ENCODE measurements at places on chromosomes 1 and 21.
A peak's percentile ranks its signal among the peaks of the same experiment; 100 is the strongest.

DNA sequence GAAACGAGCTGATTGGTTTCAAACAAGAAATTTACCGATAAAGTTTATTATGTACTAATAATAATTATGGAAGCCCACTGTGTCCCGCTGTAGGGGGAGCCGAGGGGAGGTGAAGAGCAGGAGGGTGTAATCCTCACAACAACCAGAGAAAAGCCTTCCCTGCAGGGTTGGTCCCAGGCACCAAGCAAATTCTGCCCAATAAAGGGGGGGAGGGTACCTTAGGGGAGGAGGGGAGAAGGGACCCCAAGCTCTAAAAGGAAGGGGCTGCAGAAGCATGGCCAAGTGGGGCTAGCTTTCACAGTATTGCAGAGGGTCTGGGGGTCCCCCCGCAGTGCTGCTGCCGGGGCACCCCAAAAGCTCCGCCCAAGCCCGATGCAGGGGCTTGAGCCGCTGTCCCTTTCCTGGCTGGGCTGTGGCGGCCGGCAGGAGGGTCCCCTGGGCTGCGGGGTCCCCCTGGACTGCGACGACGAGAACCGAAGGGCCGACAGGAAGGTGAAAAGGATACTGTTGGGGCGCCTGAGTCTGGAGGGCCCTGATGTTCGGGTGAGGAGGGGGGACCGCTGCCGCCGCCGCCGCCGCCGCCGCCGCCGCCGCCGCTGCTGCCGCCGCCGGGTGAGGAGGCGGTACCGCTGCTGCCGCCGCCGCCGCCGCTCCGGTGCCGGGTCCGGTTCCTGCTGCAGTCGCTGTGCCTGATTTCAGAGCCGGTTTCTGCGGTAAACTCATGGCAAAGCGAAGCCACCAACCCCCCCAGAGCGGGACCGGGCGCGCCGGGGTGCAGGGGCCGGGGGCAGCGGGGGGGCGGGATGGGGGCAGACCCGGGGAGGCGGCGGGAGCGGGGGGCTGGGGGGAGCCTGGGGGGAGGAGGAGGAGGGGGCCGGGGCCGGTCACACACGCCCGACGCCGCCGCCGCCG is 771 bp downstream of the EIF4G3 start:
- no peak overlapping the region for H3K27ac ChIP-seq
- H3K27me3 ChIP-seq, result no peaks in the 10 kb centered on the region
- H3K4me1 ChIP-seq, result no peaks in the 10 kb centered on the region
- H3K4me3 ChIP-seq, result peak overlapping the region; percentile 84
- peaks cover 4% of the 10 kb centered on the region for H3K36me3 ChIP-seq

- H3K27me3 ChIP-seq, result no peaks in the 10 kb centered on the region
- no peak for DNase-seq
- H3K4me1 ChIP-seq, result no peaks in the 10 kb centered on the region
- H3K36me3 ChIP-seq, result no peaks in the 10 kb centered on the region
These were observed 14.4 kb downstream of the SPOCD1 start for GRCh38 chr1:31801458-31801857.

- DNase-seq, result no peak
- H3K36me3 ChIP-seq, result no peaks in the 10 kb centered on the region
- H3K4me3 ChIP-seq, result no peak overlapping the region
- H3K27ac ChIP-seq, result no peak overlapping the region
- H3K27me3 ChIP-seq, result no peaks in the 10 kb centered on the region
These were observed 3.6 kb upstream of the COL11A1 start for GRCh38 chr1:103111926-103112325.

DNA sequence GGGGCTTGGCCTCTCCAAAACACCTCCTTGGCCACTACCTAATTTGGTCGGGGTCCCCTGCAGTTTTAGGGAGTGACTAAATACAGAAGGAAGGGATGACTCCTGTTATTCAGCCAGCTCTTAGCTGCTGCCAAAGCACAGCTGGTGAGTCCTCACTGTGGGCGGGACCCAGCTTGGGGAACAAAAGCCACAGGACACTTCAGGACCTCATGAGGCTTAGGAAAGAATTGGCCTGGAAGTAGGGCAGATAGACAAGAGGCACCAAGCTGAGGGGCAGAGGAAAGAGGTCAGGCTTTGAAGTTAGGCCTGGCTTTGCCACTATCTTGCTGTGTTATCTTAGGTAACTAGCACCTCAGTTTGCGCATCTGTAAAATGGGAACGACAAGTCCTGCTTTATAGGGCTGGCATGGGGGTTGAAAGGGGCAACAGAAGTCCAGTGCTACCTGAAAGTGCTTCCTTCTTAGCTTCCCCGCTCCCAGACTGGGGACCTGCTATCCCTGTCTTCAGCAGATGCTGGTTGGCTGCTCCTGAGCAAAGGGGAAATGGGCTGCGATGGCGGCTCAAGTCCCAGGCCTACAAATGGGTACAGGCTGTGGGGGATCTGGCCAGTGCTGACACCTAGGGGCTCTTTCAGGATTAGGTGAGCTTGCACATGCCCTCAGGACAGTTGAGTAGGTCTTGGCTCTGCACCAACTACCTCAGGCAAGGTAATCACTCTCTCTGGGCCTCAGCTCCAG is 15.7 kb downstream of the IFI6 start:
- H3K4me1 ChIP-seq, result peaks cover 5% of the 10 kb centered on the region
- peak overlapping the region; percentile 47 for H3K27ac ChIP-seq
- no peaks in the 10 kb centered on the region for H3K27me3 ChIP-seq
- peak; percentile 89 for DNase-seq
- H3K4me3 ChIP-seq, result no peak overlapping the region

DNA sequence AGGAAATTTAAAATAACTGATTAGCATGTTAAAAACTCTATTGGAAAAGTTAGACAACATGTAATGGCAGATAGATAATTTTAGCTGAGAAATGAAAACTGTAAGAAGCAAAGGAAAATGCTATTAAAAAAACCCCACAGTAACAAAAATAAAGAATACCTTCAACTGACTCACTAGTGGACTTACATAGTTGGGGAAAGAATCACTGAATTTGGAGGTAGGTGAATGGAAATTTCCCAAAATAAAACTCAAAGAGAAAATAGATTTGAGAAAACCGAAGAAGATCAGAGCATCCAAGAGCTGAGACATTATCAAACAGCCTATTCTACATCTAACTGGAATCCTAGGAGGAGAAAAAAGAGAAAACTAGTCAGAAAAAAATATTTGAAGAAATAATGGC is 34.7 kb downstream of the PDE4B start:
- no peaks in the 10 kb centered on the region for H3K36me3 ChIP-seq
- no peak for DNase-seq
- no peak overlapping the region for H3K4me3 ChIP-seq
- no peaks in the 10 kb centered on the region for H3K4me1 ChIP-seq
- no peak overlapping the region for H3K27ac ChIP-seq

- no peak for DNase-seq
- H3K27ac ChIP-seq, result peak overlapping the region; percentile 76
- H3K4me1 ChIP-seq, result peaks cover 9% of the 10 kb centered on the region
These were observed 782 bp downstream of the CSDE1 start for GRCh38 chr1:114756949-114757454.

- no peaks in the 10 kb centered on the region for H3K4me1 ChIP-seq
- DNase-seq, result no peak
- no peaks in the 10 kb centered on the region for H3K27me3 ChIP-seq
- no peak overlapping the region for H3K27ac ChIP-seq
- H3K36me3 ChIP-seq, result no peaks in the 10 kb centered on the region
These were observed 30.3 kb upstream of the USP1 start for GRCh38 chr1:62406576-62406975.

- no peak overlapping the region for H3K4me3 ChIP-seq
- no peak for DNase-seq
- no peaks in the 10 kb centered on the region for H3K27me3 ChIP-seq
- H3K27ac ChIP-seq, result no peak overlapping the region
- no peaks in the 10 kb centered on the region for H3K4me1 ChIP-seq
These were observed 48.1 kb downstream of the CACNA1E start for GRCh38 chr1:181531441-181531840.

DNA sequence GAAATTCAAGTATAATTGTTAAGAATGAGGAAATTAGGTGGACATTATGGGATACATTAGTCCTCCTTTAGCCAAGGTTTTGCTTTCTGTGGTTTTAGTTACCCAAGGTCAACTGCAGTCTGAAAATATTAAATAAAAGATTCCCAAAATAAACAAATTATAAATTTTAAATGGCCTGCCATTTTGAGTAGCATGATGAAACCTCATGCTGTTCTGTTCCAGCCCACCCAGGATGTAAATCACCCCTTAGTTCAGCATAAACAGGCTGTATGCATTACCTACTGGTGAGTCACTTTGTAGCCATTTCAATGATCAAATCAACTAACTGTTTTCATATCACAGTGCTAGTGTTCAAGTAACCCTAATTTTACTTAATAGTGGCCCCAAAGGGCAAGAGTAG is 132.5 kb upstream of the LYPLAL1 start:
- no peak overlapping the region for H3K27ac ChIP-seq
- no peaks in the 10 kb centered on the region for H3K4me1 ChIP-seq
- no peak for DNase-seq
- no peak overlapping the region for H3K4me3 ChIP-seq

- H3K36me3 ChIP-seq, result no peaks in the 10 kb centered on the region
- no peaks in the 10 kb centered on the region for H3K27me3 ChIP-seq
- no peak overlapping the region for H3K27ac ChIP-seq
- DNase-seq, result no peak
These were observed 44.0 kb upstream of the TARDBP start for GRCh38 chr1:10968411-10968826.

DNA sequence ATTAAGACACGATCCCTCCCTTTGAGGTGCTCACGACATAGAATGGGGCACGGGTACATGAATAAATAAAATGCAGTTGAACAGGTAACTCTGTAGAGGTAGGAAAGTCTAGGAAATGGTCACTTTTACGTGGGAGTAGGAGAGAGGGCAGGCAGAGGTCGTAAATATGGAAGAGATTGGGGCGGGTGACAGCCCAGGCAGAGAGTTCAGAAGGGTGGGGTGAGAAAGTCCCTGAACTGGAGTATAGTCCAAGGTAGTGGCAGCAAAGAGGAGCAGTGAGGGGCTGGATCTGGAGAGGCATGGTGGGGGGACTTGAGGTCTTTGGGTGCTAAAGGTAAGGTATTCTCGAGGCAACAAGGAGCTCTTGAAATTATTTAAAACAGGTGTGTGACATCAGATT is 147.9 kb downstream of the C1orf21 start:
- no peak overlapping the region for H3K27ac ChIP-seq
- H3K4me1 ChIP-seq, result no peaks in the 10 kb centered on the region
- peaks cover 19% of the 10 kb centered on the region for H3K36me3 ChIP-seq
- no peak overlapping the region for H3K4me3 ChIP-seq

- H3K4me1 ChIP-seq, result peaks cover 3% of the 10 kb centered on the region
- no peak overlapping the region for H3K27ac ChIP-seq
- no peak for DNase-seq
- no peaks in the 10 kb centered on the region for H3K36me3 ChIP-seq
These were observed 2.1 kb downstream of the PRELP start for GRCh38 chr1:203477748-203478147.

- no peaks in the 10 kb centered on the region for H3K27me3 ChIP-seq
- H3K4me3 ChIP-seq, result no peak overlapping the region
- H3K4me1 ChIP-seq, result peaks cover 5% of the 10 kb centered on the region
These were observed 5.0 kb downstream of the UQCRHL start for GRCh38 chr1:15802234-15802965.

GRCh38 chr1:108617724-108618056 is 43.2 kb downstream of the HENMT1 start:
- H3K36me3 ChIP-seq, result no peaks in the 10 kb centered on the region
- DNase-seq, result no peak
- no peaks in the 10 kb centered on the region for H3K4me1 ChIP-seq
- no peak overlapping the region for H3K27ac ChIP-seq
- H3K27me3 ChIP-seq, result no peaks in the 10 kb centered on the region

DNA sequence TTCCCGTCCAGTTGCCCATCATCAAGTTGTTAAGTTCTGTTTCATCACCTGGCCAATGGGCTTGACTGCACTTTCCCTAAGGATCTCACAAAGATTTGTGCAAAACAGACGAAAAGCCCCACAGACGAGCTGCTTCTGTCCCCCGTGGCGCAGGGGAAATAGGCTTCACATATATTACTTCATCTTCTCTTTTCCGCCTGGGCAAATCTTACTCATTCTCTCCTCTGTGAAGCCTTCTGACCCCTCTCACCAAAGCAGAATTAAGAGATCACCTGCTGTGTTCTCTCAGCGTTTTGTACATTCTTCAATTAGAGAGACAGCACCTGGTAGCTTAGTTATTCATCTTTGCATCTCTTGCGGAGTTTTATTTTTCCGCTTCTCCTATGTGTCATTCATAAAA is 129.8 kb downstream of the IGSF21 start:
- peaks cover 12% of the 10 kb centered on the region for H3K36me3 ChIP-seq
- no peak overlapping the region for H3K4me3 ChIP-seq

GRCh38 chr1:156148216-156148615 is 5.2 kb upstream of the SEMA4A start:
- no peak for DNase-seq
- peaks cover 27% of the 10 kb centered on the region for H3K4me1 ChIP-seq
- no peaks in the 10 kb centered on the region for H3K36me3 ChIP-seq

- DNase-seq, result no peak
- H3K36me3 ChIP-seq, result no peaks in the 10 kb centered on the region
- no peak overlapping the region for H3K27ac ChIP-seq
These were observed 89.2 kb upstream of the IGSF21 start for GRCh38 chr1:18018366-18018765.

- H3K27me3 ChIP-seq, result no peaks in the 10 kb centered on the region
- DNase-seq, result no peak
- peaks cover 3% of the 10 kb centered on the region for H3K36me3 ChIP-seq
- no peak overlapping the region for H3K27ac ChIP-seq
- H3K4me3 ChIP-seq, result no peak overlapping the region
These were observed 11.2 kb upstream of the PLPP3 start for GRCh38 chr1:56590520-56591011.

- no peak overlapping the region for H3K27ac ChIP-seq
- no peaks in the 10 kb centered on the region for H3K36me3 ChIP-seq
- no peak overlapping the region for H3K4me3 ChIP-seq
- no peak for DNase-seq
- H3K27me3 ChIP-seq, result no peaks in the 10 kb centered on the region
These were observed 97.6 kb downstream of the EPHB2 start for GRCh38 chr1:22808186-22808675.

DNA sequence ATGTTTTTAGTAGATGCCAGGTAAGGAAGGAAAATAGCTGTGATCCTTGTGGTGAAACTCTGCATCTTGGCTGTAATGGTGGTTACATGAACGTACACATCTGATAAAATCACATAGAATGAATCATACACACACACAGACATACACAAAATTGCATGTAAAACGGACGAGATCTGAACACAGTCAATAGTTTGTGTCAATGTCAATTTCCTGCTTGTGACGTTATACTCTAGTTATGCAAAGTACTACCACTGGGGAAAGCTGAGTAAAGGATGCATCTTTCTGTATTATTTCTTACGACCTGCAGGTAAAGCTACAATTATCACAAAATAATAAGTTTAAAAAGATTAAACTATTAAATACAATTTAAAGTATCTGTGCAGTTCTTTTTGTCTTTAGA is 493.7 kb upstream of the ZP4 start:
- H3K36me3 ChIP-seq, result peaks cover 2% of the 10 kb centered on the region
- no peak for DNase-seq
- no peaks in the 10 kb centered on the region for H3K27me3 ChIP-seq
- no peak overlapping the region for H3K27ac ChIP-seq
- no peak overlapping the region for H3K4me3 ChIP-seq
- peaks cover 4% of the 10 kb centered on the region for H3K4me1 ChIP-seq

- no peak overlapping the region for H3K4me3 ChIP-seq
- no peak overlapping the region for H3K27ac ChIP-seq
- no peaks in the 10 kb centered on the region for H3K4me1 ChIP-seq
- H3K36me3 ChIP-seq, result no peaks in the 10 kb centered on the region
These were observed 28.3 kb upstream of the RCSD1 start for GRCh38 chr1:167601442-167602383.

- 0 out of 2 replicates have a peak, but pooled peaks cover 4% of the 10 kb centered on the region for H3K36me3 ChIP-seq
- peak; percentile 55 for DNase-seq
- H3K27ac ChIP-seq, result no peak overlapping the region
These were observed 1.2 kb downstream of the OLIG1 start for GRCh38 chr21:33070998-33071769.
